Tibial nerve (tissue), 4 donors: ENCODE measurements at places on chromosomes 5 and 9.

DNA sequence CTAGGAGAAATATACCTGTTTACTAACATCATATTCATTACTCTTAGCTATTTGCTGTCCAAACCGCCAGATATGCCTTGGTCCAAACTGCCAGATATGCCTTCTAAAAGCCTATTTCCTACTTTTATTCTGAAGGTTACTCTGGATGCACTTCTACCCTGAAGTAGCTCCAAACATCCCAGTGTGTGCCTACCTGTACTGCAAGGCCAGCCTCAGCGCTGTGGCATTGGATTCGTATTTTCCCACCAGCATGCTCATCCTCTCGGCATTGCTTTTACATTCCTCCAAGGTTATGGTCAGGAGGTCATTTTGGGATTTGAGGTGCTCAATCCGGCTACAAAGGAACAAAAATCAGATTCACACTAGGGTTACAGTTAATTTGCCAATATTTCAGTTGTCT lies 94.3 kb downstream of the DCP2 start:
- no peaks in the 10 kb centered on the region for H3K4me1 ChIP-seq
- DNase-seq: no peak
- no peaks in the 10 kb centered on the region for H3K36me3 ChIP-seq
- no peaks in the 10 kb centered on the region for H3K27me3 ChIP-seq

GRCh38 chr9:108050894-108051293 lies 561.3 kb upstream of the KLF4 start:
- H3K36me3 ChIP-seq: no peaks in the 10 kb centered on the region
- no peaks in the 10 kb centered on the region for H3K27me3 ChIP-seq
- no peak overlapping the region for H3K4me3 ChIP-seq
- H3K27ac ChIP-seq: no peak overlapping the region
- peaks cover 12% of the 10 kb centered on the region for H3K4me1 ChIP-seq

DNA sequence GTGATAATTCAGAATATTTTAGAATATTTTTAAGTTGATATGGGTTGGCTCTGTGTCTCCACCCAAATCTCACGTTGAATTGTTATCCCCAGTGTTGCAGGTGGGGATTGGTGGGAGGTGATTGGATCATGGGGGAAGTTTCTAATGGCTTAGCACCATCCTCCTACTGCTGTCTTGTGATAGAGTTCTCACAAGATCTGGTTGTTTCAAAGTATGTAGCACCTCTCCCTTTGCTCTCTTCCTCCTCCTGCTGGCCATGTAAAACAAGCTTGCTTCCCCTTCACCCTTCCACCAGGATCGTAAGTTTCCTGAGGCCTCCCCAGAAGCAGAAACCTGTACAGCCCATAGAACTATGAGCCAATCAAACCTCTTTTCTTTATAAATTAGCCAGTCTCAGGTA lies 214.6 kb upstream of the C9orf72 start:
- no peak for DNase-seq
- no peaks in the 10 kb centered on the region for H3K4me1 ChIP-seq
- H3K36me3 ChIP-seq: no peaks in the 10 kb centered on the region
- no peaks in the 10 kb centered on the region for H3K27me3 ChIP-seq
- no peak overlapping the region for H3K27ac ChIP-seq

GRCh38 chr5:172370648-172371545 lies 83.4 kb downstream of the SH3PXD2B start:
- no peaks in the 10 kb centered on the region for H3K36me3 ChIP-seq
- no peaks in the 10 kb centered on the region for H3K27me3 ChIP-seq
- H3K4me1 ChIP-seq: no peaks in the 10 kb centered on the region
- peak; percentile 54 for DNase-seq

DNA sequence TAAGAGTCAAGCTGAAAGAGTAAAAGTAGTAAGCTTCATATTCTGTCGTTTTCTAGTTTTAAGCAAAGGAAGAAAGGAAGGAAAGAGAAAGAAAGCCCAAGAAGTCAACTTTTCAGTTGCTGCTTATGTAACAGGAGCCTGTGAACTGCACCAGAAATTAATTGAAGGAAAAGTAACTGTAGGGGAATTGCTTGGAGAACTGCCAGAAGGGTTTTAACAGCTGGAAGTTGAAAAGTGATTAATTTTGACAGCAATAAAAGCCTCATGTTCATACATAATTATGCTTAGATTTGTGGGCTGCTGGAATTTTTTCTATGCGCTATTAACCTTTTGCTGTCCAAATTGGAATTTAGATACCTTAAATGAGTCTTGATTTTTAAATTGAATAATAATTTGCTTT lies 255.7 kb downstream of the ENC1 start:
- peaks cover 8% of the 10 kb centered on the region for H3K4me1 ChIP-seq
- no peak overlapping the region for H3K4me3 ChIP-seq
- no peak for DNase-seq
- no peaks in the 10 kb centered on the region for H3K27me3 ChIP-seq
- no peak overlapping the region for H3K27ac ChIP-seq

- no peaks in the 10 kb centered on the region for H3K27me3 ChIP-seq
- H3K27ac ChIP-seq: no peak overlapping the region
- no peak overlapping the region for H3K4me3 ChIP-seq
- peaks cover 15% of the 10 kb centered on the region for H3K4me1 ChIP-seq
Measured at GRCh38 chr5:1448511-1449011, 3.3 kb upstream of the SLC6A3 start.

DNA sequence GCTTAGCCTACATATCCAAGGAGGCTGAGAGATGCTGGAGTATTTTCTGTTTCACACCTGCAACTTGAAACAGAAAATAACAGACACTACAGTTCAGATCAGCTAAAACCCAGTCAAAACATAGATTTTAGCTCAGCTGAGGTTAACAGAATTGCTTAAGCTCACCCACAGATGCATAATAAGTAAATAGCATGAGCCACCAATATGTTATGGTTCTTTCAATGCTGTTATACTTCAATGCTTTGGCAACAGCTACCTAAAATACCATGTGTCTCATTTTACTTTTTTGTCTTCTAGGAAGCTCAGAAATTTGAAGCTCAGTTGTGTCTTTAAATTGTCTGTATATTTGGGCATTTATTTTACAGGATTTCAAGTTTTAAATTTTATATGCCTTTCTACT lies 35.8 kb upstream of the OR13F1 start:
- H3K4me1 ChIP-seq: no peaks in the 10 kb centered on the region
- H3K27ac ChIP-seq: no peak overlapping the region
- no peaks in the 10 kb centered on the region for H3K27me3 ChIP-seq
- DNase-seq: no peak
- no peaks in the 10 kb centered on the region for H3K36me3 ChIP-seq
- no peak overlapping the region for H3K4me3 ChIP-seq

GRCh38 chr5:141636413-141637122 lies at the start of the genes HDAC3 and RELL2:
TSS of gene HDAC3 (minus strand) at chr5:141636849. CDS start at chr5:141636790, 59 bp downstream.
TSS of gene RELL2 (plus strand) at chr5:141636997. CDS start at chr5:141638226, 1,229 bp downstream.
- no peaks in the 10 kb centered on the region for H3K27me3 ChIP-seq
- H3K4me3 ChIP-seq: peak within 1 kb of the TSS; percentile 64
- no peaks in the 10 kb centered on the region for H3K4me1 ChIP-seq
- H3K27ac ChIP-seq: peak within 1 kb of the TSS; percentile 32
- DNase-seq: peak; percentile 91
